Activated CD8-positive, alpha-beta memory T cell treated with anti-CD3 and anti-CD28 coated beads for 24 hours (primary cell): ENCODE measurements at places on chromosomes 13 and 19.

DNA sequence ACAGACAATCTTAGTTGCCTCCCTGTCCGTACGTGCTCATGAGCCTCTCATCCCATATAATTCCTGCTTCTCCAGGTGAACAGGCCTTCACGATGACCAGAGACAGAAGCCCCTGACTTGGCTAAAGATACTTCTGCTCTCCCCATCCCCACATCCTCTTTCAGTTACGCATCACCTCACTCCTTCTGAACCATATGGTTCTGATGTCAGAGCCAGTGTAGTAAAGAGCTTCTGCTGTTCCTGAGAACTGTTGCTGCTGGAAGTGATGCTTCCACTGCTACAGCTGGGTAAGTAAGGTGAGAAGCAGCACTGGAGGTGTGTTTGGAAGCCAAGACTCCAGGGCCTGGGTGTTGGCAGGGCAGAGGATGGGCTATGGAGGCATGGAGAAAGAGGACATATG is 12.9 kb downstream of the SIGLECL1 start:
- DNase-seq: no peak

- DNase-seq: no peak
Observed at GRCh38 chr13:106052200-106052767, 483.2 kb downstream of the EFNB2 start.

- no peak for DNase-seq
Observed at GRCh38 chr13:45410001-45410400, 8.2 kb downstream of the SLC25A30 start.

DNA sequence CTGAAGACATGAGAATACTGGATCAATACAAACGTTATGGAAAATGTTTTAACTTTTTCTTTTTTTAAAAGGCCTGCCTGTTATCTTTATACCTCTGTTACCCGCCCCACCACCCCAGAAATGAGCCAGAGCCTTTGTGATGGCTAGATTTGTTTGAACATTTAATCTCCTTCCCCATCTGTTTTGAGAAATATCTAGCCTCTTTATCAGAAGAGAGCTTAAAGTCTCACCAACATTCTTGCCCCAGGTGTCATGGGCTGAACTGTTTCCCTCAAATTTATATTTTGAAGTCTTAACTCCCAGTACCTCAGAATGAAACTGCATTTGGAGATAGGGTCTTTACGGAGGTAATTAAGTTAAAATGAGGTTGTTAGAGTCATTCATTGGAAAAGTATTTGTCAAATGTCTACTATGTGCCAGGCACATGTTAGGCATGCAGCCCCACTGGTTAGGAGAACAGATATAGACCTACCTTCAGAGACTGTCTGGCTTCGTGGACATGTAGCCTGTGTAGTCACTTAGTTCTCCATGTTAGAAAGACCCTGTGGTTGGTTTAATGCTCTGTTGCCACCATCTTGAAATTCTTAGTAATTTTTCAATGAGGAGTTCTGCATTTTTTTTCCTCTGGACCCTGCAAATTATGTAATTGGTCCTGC is 6.3 kb upstream of the RB1 start:
- no peak for DNase-seq

- DNase-seq: no peak
Observed at GRCh38 chr19:39696387-39696786, 7.9 kb upstream of the LGALS14 start.

DNA sequence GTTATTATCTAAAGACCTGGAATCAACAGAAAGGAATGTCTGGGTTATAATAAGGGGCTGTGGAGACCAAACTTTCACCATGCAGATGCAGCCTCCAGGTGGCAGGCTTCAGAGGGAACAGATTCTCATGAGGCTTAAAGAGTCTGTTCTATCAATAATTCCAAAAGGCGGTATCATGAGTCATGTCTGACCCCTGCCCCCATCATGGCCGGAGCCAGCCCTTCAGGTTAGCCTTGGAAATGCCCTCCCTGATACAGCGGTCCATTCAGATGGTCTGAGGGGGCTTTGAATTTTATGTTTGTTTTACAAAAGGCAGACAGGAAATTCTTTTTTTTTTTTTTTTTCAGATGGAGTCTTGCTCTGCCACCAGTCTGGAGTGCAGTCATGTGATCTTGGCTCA is 21.7 kb upstream of the LAMP1 start:
- DNase-seq: peak; percentile 68

- no peak for DNase-seq
Observed at GRCh38 chr13:46728777-46729176, 68.2 kb downstream of the ESD start.

DNA sequence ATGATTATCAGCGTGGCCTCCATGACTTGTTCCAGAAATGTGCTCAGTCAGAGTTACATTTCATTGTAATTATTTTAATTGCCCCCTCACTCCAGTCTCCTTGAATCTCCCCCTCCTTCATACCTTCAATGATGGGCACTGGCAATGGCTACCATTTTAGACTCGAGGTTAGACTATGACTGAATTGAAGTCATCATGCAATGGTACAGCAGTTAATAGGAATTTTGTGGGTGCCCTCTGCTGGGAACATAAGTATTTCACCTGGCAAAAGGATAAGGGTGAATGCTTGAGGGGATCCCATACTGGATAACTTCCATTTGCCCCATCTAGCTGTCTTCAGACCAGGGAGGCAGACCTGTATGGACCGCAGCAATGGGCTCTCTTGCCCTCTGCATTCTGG is 32.2 kb upstream of the USP12 start:
- DNase-seq: no peak

DNA sequence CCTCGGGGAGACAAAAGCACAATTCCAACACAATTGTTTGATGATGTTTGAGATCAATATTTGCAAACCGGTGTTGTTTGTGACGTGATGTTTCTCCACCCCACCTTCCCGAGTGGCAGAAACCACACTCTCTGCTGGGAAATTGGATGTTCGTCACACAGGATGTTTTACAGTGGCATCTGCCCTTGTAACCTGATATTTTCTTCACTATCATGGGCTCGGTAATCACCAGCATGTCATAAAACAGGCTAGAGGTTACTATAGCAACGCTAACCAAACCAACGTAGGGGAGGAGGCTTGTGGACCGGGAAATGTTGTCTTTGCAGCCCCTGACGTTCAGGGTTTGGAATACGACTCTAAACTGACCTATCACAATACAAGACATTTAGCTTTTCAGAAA is 454.5 kb downstream of the IRS2 start:
- DNase-seq: no peak

- no peak for DNase-seq
Observed at GRCh38 chr13:34671137-34671536, 270.9 kb upstream of the NBEA start.

DNA sequence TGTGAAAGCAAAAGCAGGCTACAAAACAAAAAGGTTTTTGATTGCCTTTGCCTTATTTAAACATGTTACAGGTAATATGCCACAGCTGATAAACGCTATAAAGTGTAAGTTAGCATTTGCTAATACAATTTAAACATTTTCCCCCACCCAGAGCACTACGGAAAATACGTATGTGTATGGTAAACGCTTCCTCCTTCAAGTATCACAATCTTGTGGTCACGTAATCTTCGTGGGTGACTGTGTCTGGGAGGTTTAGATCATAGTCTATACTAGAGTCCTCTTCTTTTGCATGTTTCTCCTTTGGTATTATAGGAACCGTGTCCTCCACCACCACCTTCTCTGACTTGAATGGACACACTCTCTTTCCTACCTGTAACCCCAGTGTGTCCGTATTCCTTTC is 38.1 kb upstream of the POSTN start:
- DNase-seq: no peak

DNA sequence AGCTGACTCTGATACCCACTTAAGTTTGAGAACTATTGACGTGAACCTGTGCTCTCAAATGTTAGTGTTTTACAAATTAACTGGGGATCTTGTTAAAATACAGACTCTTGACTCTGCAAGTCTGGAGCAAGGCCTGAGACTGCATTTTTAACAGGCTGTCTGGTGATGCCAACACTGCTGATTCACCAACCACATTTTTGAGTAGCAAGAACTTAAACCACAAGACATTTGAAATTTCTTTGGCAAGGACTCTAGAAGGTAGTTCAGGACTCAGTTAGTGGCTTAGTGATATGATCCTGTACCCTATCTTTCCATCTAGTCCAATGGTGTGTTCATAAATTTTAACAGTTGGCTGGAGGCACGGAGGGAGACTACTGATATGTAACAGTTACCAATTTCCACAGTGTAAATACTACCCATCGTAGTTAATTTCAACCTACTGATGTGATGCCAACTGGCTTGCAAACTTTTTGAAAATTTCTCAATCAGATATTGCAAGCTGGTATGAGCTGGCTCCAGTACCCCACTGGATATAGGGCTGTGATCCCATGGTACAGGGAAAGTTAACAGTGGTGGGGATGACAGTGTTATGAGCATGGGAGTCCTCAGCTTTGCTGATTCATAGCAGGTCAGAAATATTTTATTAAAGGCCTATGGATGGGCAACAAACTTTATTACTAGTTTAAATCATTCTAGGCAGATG is 255.1 kb downstream of the TBC1D4 start:
- no peak for DNase-seq

DNA sequence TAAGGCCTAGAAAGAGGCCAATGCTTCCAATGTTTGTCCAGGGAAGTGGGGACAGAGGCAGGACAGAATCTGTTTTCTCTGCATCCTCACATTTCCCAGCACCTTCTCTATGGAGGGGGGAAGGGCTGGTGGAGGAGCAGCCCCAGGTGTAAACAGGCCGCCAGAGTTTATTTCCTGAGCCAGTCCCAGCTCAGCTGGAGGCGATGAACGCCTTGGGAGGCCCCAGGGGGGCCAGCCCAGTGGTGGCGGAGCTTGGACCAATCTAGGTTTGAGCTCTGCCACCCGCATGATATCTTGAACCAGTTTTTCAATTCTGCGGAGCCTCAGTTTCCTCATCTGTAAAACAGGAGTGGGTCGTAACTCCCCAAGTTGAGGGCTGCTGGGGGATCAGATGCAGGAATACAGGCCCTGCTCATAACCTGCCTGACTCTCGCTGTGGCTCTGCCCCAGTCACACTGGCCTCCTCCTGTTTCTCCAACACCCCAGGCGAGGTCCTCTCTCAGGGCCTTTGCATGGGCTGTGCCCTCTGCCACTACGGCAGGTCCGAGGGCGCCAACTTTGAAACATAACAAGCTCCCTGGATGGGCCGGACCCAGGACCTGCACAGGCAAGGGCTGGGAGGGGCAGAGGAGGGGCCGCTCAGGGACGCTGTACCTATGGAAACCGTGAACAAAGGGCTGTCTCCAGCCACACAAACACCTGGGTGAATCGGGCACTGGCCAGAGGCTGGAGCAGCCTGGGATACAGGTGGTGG is 1.1 kb downstream of the TNFAIP8L1 start:
- no peak for DNase-seq

DNA sequence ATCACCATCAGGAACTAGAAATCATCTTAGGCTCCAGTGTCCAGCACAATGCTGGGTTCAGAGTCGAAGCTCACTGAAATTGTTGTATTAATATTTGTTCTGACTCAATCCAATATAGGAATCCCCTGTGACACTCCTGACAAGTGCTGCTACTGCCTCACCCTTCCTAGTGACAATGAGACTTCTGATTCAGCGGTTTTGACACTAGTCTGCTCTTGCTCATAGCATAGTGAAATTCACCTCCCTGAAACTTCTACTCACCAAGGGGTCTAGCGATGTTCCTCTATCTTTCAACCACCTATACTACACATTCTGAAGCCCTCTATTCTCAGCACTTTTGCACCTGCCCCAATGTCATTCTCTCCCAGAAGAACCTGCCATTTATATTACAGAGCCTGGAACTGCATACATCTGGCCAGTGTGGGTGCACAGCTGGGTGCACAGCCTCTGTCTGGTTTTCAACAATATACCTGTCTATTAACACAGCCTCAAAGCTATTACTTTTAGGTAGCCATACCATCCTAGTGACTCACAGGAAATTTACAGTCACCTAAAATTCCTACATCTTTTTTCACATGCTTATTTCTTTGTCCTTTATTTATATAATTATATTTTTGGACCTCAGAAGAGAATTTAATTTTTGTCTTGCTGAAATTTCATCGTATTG is 88.3 kb downstream of the DOCK9 start:
- no peak for DNase-seq
